ENCODE measurements at places on chromosomes 4 and X. TPM values are rescaled to one million over a fixed set of nuclear protein-coding genes. Genes with fewer than 3 reads are reported as not detected.

DNA sequence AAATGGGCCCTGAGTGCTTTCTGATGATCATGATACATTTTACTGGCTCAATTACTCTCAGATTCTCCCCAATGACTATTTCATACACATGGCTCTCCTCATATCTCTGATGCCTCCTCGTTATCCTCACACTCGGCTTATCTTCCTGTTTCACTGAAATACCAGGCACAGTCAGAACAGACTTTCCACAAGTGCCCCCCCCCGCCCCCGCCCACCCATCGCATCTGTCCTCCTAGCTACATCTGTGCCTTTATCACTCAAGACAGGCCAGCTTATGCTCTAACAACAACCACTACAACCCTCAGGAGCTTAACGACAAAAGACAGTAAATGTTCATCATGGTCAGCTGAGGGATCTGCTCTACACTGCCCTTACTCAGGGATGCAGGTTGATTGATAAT is 610.6 kb upstream of the DIPK2B start:
- DNase-seq = no peak
- no peak overlapping the region for H3K4me3 ChIP-seq
- peaks cover 28% of the 10 kb centered on the region for H3K4me1 ChIP-seq
- no peak overlapping the region for H3K27ac ChIP-seq
- H3K36me3 ChIP-seq = no peaks in the 10 kb centered on the region

- no peaks in the 10 kb centered on the region for H3K27me3 ChIP-seq
- no peak overlapping the region for H3K27ac ChIP-seq
- no peak overlapping the region for H3K4me3 ChIP-seq
Measured at GRCh38 chr4:30094887-30095286, 625.3 kb upstream of the PCDH7 start.

DNA sequence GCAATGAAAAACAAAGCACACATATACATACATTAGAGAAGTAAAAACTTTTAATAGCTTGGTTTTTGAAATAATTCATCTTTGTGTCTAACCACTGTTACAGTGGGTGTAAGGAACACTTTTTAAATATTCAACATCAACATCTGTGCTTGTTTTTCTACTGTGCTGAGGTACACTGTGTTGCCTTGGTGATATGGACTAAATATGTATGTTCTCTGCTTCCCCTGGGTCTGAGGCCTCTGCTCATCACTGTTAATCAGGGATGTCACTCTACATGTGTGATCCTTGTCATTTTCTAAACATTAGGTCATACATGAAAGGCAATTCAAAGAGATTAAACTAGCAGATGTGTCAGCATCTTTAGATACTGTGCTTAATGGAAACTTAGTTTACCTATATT is 10.9 kb downstream of the MCTS1 start:
- H3K4me1 ChIP-seq = no peaks in the 10 kb centered on the region
- H3K27ac ChIP-seq = no peak overlapping the region
- no peaks in the 10 kb centered on the region for H3K27me3 ChIP-seq
- H3K4me3 ChIP-seq = no peak overlapping the region
- H3K36me3 ChIP-seq = peaks cover 49% of the 10 kb centered on the region

DNA sequence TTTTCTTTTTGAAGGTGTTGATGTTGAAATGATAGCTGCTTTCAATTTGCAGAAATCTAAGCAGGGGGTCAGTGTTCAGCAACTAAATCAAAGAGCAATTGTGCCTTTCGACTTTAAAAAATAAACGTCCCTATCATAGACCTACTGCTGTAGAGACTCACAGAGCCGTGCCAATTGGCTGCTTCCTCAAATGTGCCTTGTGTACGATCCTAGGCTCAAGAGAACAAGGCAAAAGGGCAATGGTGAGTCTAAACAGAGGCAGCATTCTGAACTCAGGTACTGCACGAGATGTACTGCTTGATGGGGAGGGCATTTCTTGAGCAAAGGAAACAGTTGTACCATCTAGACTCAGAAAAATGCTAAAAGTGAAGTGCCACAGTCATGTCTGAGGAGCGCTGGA is 29.8 kb downstream of the OPHN1 start:
- H3K4me3 ChIP-seq = no peak overlapping the region
- H3K36me3 ChIP-seq = no peaks in the 10 kb centered on the region
- H3K27me3 ChIP-seq = no peaks in the 10 kb centered on the region
- no peak overlapping the region for H3K27ac ChIP-seq
- no peak for DNase-seq
- peaks cover 8% of the 10 kb centered on the region for H3K4me1 ChIP-seq

Gene PDCL2
- not detected for polyA plus RNA-seq

- H3K4me3 ChIP-seq = no peak overlapping the region
- no peak for DNase-seq
- no peaks in the 10 kb centered on the region for H3K27me3 ChIP-seq
Measured at GRCh38 chr4:101651778-101652177, 138.8 kb upstream of the BANK1 start.

Gene VEGFD
- polyA plus RNA-seq = not detected

All from CD14-positive monocyte (primary cell).